ENCODE measurements at places on chromosomes 5 and 9.

GRCh38 chr9:32067261-32067660, 317.2 kb upstream of the ACO1 start:
- no peak for DNase-seq

DNA sequence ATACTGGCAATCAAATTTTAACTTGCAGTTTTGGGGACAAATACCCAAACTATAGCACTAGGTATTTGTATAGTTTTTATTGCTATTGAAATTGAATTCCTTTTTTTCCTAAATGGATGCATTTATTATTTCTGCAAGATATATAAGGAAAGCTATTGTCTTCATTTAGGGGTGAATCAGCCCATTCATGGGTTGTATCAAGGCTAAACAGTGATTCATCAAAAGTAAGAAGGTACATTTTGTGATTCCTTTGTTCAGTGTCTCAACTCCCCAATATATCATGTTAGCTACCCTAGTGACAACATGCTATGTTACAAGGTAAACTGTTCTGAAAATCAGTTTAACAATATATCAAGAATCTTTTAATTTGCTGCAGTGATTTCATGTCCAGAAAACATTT, 185.7 kb downstream of the PLK2 start:
- DNase-seq = no peak

GRCh38 chr9:111050819-111051218, 12.5 kb upstream of the LPAR1 start:
- no peak for DNase-seq

- no peak for DNase-seq
Observed at GRCh38 chr5:89443508-89443907, 560.5 kb upstream of the MEF2C start.

- DNase-seq = no peak
Observed at GRCh38 chr5:72552041-72552557, 44.9 kb upstream of the ZNF366 start.

DNA sequence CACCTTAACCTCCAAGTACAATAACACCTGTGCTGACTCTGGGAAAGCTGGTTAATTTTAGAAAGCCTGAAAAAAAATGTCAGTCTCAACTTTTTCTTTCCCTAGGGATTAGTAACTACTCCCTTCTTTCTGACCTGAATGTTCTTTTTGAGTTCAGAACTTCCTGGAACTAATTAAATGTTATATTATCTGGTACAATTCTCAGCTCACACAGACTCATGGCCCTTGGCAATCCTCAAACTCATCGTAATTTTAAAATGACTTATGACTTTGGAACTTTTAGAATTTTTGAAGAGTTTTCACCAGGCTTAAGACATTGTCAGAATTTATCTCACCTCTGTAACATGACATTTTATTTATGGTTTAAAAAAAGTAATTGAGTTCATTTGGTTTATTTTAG, 315.0 kb downstream of the FER start:
- no peak for DNase-seq

All from stimulated activated CD4-positive, alpha-beta T cell treated with anti-CD3 and anti-CD28 coated beads, Interleukin-12 subunit alpha, Interleukin-12 subunit beta, amount 100 ng/mL, for 48 hours (primary cell).